ENCODE measurements at places on chromosomes 13 and 19.

GRCh38 chr19:31985001-31985605 lies 360.3 kb upstream of the ZNF507 start:
- DNase-seq: no peak

DNA sequence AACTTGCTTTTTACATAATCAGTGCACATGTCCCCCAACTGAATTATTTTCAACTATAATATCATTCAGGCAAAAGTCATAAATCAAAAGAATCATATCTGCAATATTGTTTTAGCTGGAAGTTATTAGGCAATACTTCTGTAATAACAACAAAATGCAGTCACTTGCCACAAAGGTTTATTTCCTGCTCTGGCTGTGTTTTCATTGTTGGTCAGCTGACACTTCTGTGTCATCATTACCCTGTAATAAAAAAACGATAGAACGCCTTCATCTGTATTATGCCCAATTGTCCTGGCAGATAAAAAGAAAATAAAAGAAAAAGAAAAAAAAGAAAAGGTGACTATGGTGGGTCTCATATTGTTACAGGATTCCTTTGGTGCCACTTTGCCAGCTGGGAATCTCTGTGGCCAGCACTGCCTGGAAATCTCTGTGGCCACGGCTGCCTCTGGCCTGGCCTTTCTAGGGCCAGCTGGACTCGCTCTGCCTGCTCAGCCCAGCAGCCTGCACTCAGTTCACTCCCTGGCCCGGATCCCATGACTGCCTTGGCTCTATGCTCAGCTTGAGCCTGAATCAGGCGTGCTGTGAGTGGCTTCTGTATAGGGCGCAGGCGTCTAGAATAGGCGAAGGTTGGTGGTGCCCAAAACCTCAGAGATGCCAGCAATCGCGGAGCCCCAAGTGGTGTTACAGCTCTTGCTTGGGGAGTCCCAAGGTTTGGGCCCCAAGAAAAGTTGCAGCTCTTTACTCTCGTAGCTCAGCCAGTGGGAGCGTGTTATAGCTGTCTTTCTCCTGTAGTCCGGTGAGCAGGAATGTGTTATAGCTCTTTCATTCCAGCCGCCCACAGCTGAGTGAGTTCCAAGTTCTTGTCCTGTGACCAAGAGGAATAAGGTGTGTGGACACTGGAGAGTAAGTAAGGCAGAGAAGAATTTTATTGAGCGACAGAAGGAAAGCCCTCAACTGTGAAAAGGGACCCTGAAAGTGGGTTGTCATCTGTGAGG lies 1227.1 kb downstream of the SLITRK1 start:
- DNase-seq: no peak

GRCh38 chr13:75327135-75327510 lies 154.8 kb downstream of the TBC1D4 start:
- no peak for DNase-seq

DNA sequence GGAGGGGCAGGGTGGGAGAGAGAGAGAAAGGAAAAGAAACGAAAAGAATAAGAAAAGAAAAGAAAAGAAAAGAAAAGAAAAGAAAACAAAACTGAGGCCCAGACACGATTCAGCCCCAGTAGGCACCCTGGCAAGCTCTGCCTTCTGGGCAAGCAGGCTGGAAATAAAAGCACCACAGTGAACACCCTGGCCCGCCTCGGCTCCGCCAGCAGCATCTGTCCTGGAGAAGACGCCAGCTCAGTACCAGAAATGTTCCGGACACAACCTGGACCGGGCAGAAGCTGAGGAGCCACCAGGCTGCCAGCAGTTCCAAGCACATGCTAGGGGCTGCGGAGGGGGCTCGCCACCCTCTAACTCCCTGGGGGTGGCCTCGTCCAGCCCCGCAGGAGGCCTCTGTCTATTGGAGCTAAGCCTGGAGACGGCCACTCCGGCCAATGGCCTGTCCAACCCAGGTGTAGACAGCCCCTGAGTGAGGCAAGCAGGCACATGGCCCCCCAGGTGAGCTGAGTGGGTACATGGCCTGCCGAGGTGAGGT lies 11.4 kb upstream of the CPAMD8 start:
- no peak for DNase-seq

GRCh38 chr13:105991622-105992277 lies 543.7 kb downstream of the EFNB2 start:
- no peak for DNase-seq

- no peak for DNase-seq
These were observed 35.0 kb upstream of the VWA8 start for GRCh38 chr13:41995946-41996345.

- no peak for DNase-seq
These were observed 90.5 kb upstream of the AKAP11 start for GRCh38 chr13:42181381-42181953.

DNA sequence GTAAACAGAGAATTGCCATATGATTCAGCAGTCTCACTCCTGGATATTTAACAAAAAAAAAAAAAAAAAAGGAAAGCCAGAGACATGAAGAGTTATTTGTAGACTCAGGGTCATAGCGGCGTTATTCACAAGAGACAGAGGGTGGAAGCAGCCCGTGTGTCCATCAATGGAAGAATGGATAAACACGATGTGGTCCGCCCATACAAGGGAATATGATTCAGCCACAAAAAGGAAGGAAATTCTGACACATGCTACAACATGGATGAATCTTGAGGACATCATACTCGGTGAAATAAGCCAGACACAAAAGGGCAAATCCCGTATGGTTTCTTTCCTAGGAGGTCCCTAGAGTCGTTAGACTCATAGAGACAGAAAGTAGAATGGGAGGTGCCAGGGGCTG lies 14.8 kb downstream of the ACSBG2 start:
- DNase-seq: no peak

- DNase-seq: no peak
These were observed 617.2 kb downstream of the SLITRK5 start for GRCh38 chr13:88288326-88288725.
